ENCODE measurements at places on chromosomes 6 and 20.

- DNase-seq, result no peak
These were observed 538.4 kb upstream of the CITED2 start for GRCh38 chr6:139912735-139913400.

- no peak for DNase-seq
These were observed 20.6 kb downstream of the MMP24OS start for GRCh38 chr20:35257175-35257909.

DNA sequence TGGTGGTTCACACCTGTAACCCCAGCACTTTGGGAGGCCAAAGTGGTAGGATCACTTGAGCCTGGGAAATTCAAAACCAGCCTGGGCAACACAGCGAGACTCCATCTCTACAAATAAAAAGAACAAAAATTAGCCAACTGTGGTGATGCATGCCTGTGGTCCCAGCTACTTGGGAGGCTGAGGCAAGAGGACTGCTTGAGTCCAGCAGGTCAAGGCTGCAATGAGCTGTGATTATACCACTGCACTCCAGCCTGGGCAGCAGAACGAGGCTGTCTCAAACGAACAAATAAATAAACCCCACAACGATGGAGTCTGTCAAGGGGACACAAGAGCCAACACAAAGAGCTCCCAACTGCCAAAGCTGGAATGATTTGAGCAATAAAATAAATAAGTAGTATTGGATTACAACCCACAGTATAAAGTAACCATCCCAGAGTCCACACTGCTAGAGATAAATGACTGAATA lies 13.5 kb downstream of the ZMYND8 start:
- no peak for DNase-seq

GRCh38 chr20:4513720-4514119 lies 208.0 kb upstream of the PRND start:
- DNase-seq, result no peak
